ENCODE measurements at places on chromosomes 7 and 10.

DNA sequence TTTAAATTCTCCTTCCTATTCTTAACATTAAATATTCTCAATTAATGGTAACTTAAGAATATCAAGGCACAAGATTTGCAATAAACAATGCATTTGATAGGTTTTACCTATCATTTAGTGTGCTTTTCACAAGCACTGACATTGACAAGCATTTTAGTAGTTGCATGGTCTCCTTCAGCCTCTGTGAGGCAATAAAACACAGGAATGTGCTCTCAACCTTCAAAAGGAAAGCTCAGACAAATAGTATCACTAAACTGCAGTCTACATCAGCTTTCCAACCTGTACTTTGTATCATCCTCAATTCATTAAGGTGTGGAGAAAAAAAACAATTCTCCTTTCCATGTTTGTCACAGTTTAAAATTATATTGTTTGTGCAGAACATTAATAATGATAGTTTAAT, 51.1 kb upstream of the TSPAN13 start:
- no peak for DNase-seq

DNA sequence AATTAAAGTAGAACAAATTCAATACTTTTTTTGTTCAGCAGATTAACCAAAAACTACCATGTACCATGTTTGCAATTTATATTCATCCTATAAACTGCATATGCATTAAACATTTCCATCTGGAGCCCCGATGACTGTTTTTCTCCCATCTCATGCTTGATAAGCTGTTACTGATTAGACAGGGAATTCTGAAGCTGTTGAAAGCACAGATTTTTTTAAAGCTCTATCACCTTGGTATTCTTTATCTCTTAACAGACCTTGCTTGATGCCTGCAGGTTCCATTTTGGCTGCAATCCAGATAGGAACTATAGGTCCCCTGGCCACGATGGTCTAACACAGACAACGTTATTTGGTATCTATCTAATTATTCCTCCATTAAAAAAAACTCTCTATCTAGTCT, 961.7 kb downstream of the CNTNAP2 start:
- no peak for DNase-seq

DNA sequence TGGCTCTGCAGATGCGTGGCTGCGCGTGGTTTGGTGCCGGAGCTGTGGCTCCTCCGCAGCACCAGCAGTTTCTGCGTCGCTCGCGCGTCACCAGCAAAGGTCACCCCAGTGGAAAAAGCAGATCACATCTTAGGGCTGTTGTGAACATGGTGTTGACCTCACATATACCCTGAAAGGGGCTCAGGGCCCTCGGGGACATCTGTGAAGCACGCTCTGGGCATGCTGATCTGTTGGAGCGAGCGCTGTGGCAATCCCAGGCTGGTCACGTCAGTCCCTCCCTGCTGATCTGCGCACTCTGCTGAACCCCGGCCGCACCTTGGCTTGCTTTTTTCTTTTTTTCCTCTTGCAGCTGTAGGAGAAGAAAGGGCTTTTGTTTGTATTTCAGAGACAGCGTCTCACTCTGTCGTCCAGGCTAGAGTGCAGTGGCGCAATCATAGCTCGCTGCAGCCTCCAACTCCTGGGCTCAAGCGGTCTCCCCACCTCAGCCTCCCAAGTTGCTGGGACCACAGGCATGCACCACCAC, 33.3 kb upstream of the AP5Z1 start:
- DNase-seq: no peak

DNA sequence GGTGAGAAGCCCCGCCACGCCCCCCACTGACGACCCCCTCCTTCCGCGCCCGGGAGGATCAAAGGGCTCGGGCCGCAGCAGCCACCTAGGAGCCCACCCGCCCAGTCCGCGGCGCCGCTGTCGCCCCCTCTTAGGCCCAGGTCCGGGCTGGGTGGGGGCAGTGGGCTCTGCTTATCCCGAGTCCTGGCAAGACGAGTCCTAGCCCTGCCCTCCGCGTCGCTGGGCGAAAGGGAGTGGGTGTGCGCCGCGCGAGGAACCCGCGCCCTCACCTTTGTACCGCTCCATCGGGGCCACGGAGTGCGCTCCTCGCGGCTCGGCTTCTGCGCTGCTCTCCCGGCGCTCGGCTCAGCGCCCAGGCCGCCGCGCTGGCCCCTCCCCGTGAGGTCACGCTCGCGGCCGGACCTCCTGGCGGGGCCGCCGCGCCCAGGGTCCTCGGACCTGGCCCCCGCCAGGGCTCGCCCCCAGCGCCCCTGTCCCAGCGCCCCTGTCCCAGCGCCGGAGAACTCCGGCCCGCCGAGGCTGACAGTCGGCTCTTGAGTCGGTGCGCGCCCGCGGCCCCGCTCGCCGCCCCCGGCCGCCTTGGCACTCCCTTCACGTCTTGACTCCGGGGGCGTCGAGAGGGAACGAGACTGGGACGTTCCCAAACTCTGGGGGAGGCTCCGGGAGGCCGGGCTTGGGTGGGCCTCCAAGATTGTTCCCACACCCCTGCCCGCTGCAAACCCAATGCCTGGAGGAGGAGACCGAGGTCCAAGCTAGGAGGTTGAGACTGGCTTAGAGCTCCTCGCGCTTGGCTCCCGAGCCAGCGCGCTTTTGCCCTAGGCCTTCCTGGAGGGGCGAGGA, at the start of gene AFAP1L2:
Gene AFAP1L2, minus strand, starts transcription at position 332 of the 840 bp plus-strand sequence. Its CDS starts 47 bp downstream, at position 285.
- DNase-seq: no peak

GRCh38 chr7:127976738-127977120, 54.5 kb downstream of the LRRC4 start:
- DNase-seq: no peak

- peak; percentile 23 for DNase-seq
Measured at GRCh38 chr7:86814661-86815379, 171.1 kb downstream of the GRM3 start.

Measured in AML-193 (cell line).